ENCODE measurements at places on chromosomes 6 and 20.

GRCh38 chr6:22098601-22099031 lies 198.2 kb downstream of the PRL start:
- DNase-seq, result no peak

- no peak for DNase-seq
Observed at GRCh38 chr6:106702046-106702445, 72.7 kb downstream of the QRSL1 start.

DNA sequence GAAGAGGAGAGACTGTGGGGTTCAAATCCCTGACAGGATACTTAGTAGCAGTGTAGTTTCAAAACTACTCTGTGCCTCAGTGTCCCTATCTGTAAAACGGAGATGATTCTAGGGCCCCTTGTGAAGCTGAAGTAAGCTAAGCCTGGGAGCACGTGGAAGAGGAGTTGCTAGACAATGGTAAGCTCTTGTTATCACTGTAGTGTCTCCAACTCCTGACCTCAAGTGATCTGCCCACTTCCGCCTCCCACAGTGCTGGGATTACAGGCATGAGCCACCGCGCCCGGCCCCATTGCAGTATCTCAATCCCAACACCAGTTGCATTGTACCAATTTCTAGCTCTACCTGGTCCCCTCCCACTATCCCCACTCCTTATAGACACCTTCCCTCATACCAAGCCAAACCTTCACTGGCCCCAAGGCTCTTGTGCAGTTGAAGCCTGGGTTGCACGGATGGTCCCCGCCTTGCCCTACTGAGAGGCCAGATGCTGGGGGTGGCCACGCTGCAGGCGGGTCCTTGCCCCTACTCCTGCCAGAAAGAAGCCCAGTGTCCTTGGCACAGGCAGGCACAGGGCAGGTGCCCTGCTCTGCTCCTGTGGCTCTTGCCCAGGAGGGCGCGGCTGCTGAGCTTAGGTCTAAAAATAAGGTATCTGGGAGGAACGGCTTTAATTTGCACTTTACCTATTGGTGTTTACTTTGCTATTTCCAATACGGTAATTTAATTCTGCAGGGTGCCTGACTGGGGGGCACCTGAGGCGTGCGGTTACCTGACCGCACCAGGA lies 118.1 kb downstream of the VEGFA start:
- DNase-seq, result no peak

- no peak for DNase-seq
Observed at GRCh38 chr20:25048519-25048952, 9.4 kb downstream of the ACSS1 start.

DNA sequence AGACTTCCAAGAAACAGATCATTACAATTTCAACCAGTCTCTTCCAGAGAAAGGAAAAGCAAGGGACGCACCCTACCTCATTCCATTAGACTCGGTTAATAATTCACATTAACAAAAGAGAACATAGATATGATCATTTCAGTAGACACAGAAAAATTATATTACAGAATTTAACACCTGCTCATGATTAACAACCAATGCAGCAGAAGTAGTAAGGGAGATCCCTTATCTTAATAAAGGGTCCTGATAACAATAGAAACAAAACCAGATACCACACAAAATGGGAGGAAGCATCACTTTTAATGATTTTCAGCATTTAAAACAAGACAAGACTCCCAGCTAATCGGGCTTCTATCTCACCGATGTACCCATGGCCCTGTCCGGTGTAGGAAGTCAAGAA lies 215.0 kb downstream of the TBC1D7 start:
- DNase-seq, result no peak
